ENCODE measurements at places on chromosomes 3 and 15.

- peak; percentile 58 for DNase-seq
Observed at GRCh38 chr3:113626503-113627371, 69.7 kb downstream of the USF3 start.

- no peak for DNase-seq
Observed at GRCh38 chr3:141913150-141913811, 36.8 kb downstream of the ATP1B3 start.

DNA sequence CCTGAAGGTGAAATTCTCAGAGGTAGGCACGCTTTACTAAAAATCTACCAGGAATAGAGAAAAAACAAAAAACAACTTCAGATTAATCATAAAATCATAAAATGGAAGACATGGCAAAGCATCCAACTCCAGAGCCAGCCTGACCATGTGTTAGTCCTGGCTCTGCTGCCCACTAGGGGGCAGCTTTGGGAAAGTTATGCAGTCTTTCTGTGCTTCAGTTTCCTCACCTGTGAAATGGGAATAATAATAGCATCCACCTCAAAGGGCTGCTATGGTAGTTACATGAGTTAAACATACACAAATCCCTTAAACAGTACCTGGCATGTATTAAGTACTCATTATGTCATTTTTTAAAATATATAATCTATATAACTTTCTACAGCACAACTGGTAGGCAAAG lies 52.3 kb downstream of the WNT5A start:
- no peak for DNase-seq

GRCh38 chr15:28913171-28913765 lies 27.5 kb downstream of the APBA2 start:
- no peak for DNase-seq

- DNase-seq, result no peak
Observed at GRCh38 chr3:172675441-172676193, 35.2 kb downstream of the NCEH1 start.

DNA sequence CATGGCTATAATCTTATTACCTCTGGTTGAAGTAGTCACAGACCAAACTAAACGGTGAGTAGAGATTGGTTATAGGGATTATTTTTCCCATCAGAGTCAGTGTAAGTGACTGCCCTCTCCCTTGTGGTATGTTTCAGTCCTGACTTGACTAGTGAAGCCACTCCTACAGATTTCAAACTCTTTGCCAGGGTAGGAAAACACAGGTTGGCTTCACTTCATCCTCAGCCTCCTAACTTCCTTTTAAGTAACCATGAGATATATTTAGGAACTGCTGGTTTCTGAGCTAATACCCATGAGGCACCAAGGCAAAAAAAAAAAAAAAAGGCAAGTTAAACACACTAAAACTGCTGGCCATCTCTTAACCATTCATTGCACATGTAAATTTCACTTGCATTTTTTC lies 349.2 kb upstream of the MCTP2 start:
- DNase-seq, result no peak

GRCh38 chr3:40939030-40939740 lies 260.1 kb upstream of the CTNNB1 start:
- no peak for DNase-seq

GRCh38 chr15:62809115-62809967 lies 233.2 kb upstream of the TPM1 start:
- no peak for DNase-seq

- no peak for DNase-seq
Observed at GRCh38 chr15:39215015-39215414, 365.9 kb upstream of the THBS1 start.

DNA sequence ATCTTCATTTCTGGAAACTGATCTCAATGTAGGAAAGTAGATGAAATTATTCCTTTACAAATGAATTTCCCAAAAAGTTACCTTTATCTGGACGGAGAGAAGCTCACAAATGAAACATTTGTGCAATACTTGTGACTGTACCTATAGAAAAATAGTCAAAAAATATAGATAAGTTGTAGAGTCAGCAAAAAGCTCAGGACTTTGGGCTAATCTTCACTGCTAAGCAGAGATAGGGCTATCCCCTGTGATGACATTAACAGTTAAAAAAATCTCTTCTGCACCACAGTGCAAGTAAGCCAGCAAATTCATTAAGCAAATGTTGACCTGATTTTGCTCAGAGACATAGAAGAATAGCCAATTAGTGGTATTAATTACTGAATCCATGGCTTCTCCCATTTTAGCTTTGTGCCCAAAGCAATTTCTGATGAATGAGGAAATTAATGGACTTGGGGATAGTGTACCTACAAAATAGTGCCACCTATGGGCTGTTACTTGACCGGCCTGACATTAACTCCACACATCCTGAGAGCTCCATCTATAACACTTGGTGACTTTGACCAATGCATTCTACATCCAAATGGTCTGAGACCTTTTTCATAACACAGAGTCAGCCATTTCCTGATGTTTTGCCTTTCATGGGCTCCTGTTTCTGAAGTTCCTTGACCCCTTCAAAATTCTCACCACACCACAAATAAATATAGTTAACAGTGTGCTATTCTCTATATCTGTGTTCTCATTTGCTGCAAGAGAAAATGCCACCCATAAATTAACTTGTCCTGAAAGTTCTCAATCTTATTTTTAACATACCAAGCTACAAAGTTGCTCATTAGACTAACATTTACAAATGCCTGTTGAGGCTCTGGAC lies 105.0 kb downstream of the SSR3 start:
- no peak for DNase-seq

GRCh38 chr3:94071713-94072284 lies 8.9 kb downstream of the NSUN3 start:
- no peak for DNase-seq

GRCh38 chr3:115789481-115789880 lies 166.2 kb downstream of the GAP43 start:
- DNase-seq, result no peak

DNA sequence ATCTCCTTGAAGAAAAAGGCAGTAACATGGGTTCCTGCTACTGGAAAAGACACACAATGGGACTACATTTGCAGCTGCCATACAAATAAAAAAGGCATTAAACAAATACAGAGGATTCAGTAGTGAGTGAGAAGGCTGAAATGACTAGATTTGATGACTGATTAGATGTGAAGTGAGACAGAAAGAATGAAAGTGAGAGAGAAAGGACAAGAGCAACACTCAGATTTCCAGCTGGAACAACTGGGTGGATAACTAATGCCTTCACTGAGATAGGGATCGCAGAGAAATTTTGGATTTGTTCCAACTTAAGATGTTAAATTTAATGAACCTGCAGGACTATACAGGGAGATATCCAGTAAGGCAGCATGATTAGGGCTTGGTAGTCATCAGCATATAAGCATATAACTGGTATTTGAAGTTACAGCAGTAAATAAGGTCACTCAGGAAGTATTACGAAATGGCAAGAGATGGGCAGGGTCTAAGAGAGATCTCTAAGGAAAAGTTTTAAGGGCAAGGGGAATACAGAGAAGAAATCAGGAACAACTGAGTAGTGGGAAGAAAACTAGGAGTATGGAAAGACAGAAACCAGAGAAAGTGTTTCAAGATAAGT lies 8.2 kb downstream of the OSBPL11 start:
- no peak for DNase-seq

Data from bone marrow (tissue), 2 donors.